ENCODE measurements at places on chromosomes 16 and 17. TPM values are rescaled to one million over a fixed set of nuclear protein-coding genes. Genes with fewer than 3 reads are reported as not detected.

DNA sequence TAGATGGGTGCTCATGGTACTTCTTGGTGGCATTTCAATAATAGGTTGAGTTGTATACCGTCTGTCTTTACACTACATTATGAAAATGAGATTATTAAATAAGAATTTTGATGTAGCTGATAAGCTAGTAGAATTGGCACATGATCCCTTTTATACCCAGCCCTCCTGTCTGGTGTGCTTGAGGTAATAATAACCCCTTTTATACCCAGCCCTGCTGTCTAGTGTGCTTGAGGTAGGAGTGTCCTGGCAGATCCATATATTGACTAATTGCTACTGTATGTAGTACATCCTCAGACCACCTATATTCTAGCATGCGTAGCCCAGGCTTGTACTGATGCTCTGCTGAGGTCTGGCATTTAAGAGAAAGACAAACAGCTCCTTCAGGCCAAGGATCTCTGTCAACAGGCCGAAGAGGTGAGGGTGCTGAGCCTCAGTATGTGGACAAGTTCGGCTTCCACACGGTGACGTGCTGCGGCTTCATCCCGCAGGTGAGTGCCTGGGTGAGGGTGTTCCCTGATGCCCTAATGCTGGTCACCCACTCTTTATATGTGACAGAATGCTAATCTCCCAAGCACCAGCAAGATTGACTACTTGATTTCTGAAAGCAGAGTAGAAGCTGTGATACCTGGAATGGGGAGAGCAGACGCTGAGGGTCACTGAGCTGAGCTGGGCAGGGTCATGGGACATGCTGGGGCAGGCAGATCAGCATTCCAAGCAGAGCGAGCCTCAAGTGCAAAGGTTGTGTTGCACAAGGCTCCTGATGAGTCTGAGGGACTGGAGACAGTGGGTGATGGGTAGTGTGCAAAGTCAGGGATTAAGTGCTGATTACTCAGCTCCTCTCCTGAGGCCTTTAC, 5.7 kb downstream of the FN3K start:
- no peak for DNase-seq

The ATP6V0C gene
- 56.4 TPM for total RNA-seq

The PRAC1 gene
- 173 TPM for total RNA-seq

The CXCL16 gene
- 0.42 TPM for total RNA-seq

DNA sequence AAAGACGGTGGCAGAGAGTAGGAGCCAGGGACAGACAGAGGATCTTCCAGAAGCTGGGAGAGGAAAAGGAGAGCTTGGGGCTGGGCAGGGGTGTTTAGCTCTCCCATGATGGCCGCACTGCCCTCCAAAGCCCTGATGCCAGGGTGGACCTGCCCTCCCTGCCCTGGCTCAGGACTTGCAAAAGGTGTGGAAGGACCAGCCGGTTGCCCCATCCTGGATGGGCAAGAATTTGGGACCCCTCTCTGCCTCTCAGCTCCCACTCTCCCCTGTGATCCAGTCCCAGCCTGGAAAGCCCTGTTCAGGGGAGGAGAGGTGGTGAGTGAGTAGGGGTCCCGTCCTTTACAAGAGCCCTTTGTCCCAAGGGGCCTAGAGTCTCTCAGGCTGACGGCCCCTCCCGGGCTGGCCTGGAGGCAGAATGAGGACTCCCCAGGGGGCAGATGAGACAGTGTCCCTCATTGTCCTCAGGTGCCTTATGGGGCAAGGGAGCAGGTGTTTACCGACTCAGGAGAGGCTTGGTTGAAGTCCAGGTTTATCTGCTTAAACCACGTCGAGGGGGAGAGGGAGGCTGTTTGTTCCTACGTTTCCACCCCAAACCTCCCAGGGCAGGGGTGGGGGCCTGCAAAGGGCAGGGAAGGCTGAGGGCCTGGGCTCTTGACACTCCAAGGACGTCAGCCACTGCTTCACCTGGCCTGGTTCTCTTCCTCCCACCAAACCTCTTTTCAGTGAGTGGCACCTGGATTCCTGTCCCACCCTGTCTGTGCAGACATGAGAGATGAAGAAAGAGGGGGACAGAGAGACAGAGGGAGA, 19.3 kb upstream of the ITGA3 start:
- peak; percentile 37 for DNase-seq

The HSDL1 gene
- 53.5 TPM for total RNA-seq

The KIFC3 gene
- 20.4 TPM for total RNA-seq

GRCh38 chr17:20262226-20263114, 204.9 kb downstream of the LGALS9B start:
- DNase-seq = no peak

The CDC6 gene
- 80.8 TPM for total RNA-seq

The ACAP1 gene
- total RNA-seq = 34.5 TPM

The MYCBPAP gene
- total RNA-seq = 3.2 TPM

DNA sequence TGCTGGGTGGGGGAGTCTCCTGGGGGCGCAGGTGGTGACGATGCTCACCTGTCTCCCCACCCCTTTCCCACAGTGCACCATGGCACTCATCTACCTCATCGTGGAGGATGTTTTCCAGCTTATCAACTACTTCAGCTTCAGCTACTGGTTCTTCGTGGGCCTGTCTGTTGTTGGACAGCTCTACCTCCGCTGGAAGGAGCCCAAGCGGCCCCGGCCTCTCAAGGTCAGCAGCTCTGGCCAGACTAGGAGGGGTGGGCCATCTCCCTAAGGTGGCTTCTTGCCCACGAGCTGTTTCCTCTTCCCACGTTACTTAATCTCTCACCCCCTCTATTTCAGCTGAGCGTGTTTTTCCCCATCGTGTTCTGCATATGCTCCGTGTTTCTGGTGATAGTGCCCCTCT, 14.5 kb downstream of the SLC7A6OS start:
- DNase-seq = no peak

GRCh38 chr16:85554114-85554888, 58.8 kb upstream of the GSE1 start:
- peak; percentile 84 for DNase-seq

The FBXO39 gene
- total RNA-seq = not detected

The TLCD2 gene
- total RNA-seq = 0.04 TPM

Data from H7 (cell line).